ENCODE measurements at places on chromosomes 16 and 17.
A peak's percentile ranks its signal among the peaks of the same experiment; 100 is the strongest.

GRCh38 chr17:42333053-42333452, 44.8 kb downstream of the STAT5A start:
- DNase-seq, result no peak

- DNase-seq, result no peak
Observed at GRCh38 chr16:8178271-8178670, 412.0 kb downstream of the TMEM114 start.

DNA sequence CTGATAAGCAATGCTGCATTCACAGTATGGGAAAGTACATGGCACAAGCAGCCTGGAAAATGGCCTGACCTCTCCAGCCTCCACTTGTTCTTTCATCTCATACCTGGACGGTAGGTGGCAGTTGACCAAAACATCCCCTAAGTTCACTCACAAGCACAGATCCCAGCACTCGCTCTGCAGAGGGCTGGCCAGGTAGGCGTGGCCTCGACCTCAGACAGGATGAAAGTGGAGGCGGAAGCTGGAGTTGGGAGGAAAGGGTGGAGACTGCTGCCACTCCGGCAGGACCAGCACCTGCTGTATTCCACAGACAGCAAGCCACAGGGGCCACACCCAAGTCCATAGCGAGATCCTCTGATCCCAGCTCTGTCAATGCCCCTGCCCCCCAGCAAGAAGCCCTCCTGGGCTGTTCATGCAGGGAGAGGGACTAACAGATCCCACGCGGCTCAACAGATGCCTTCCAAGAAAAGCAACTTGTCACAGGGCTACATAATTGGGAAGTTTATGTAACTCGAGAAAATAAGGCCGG, 31.3 kb downstream of the ZCCHC14 start:
- peak; percentile 84 for DNase-seq

GRCh38 chr16:49463529-49463928, 89.9 kb downstream of the C16orf78 start:
- DNase-seq, result no peak

DNA sequence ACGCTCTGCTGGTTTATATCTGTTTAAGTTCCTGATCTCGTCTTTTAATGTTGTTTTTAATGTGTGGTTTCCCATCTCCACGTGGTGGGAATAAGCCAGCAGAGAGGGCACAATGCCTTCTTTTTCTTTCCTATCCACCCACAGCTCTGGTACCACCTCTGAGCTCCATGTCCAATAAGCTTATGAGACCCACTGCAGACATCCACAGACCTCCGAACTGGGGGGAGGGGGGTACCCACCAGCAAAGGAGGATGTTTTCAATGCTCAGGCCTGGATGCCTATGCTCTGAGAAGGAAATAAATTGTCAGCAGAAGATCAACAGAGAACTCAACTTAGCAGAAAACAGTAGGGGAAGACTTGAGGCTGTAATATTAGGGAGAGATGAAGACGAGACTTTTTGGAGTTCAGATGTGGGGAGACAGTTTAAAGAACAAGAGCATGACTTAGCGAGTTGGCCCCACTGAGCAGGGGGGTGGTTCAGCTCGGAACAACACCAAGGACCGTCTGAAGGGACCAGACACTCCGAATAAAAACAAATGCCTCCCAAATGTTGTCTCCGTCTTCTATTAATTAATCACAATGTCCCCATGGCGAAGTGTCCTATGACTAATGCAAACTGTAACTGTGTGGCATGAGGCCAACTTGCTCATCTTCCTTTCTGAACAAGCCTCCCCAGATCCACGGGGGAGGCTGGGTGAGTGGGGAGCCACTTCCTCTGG, 62.7 kb downstream of the GAS7 start:
- DNase-seq, result no peak

DNA sequence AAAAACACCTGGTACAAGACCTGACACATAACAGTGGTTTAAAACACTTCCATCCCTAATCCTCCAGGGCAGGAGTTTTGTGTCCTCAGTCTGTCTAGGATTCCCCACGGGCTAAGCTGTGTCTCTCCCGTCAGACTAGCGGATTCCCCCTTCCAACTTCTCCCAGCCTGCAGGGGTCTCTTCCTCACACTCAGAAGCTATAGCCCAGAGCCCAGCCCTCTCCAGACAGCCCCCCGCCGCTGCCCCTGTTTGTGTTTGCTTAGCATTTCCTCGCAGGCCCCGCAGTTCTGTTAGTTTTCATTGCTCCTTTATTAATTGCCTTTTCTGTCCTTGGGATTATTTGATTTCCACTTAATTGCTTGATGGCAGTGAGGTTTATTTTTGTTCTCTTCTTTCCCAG, 91.2 kb downstream of the TMEM132E start:
- DNase-seq, result no peak

DNA sequence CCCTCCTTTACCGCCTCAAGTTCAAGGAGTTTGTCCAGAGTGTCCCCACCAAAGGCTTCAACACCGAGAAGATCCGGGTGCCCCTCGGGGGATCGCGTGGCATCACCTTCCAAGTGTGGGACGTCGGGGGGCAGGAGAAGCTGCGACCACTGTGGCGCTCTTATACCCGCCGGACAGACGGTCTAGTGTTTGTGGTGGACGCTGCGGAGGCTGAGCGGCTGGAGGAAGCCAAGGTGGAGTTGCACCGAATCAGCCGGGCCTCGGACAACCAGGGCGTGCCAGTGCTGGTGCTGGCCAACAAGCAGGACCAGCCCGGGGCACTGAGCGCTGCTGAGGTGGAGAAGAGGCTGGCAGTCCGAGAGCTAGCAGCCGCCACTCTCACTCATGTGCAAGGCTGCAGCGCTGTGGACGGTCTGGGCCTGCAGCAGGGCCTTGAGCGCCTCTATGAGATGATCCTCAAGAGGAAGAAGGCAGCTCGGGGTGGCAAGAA, 1.1 kb downstream of the ARL4D start:
- DNase-seq, result no peak

- no peak for DNase-seq
Observed at GRCh38 chr16:57377080-57377841, 5.0 kb downstream of the CX3CL1 start.

GRCh38 chr16:66306366-66307150, 59.9 kb upstream of the CDH5 start:
- no peak for DNase-seq

GRCh38 chr16:60419859-60420258, 1616.4 kb downstream of the CDH8 start:
- no peak for DNase-seq

- no peak for DNase-seq
Observed at GRCh38 chr17:41910701-41911391, 7.9 kb downstream of the ACLY start.

GRCh38 chr16:1125471-1125870, 27.4 kb upstream of the CACNA1H start:
- DNase-seq, result peak; percentile 71

GRCh38 chr16:61564716-61565115, 471.5 kb downstream of the CDH8 start:
- DNase-seq, result no peak

DNA sequence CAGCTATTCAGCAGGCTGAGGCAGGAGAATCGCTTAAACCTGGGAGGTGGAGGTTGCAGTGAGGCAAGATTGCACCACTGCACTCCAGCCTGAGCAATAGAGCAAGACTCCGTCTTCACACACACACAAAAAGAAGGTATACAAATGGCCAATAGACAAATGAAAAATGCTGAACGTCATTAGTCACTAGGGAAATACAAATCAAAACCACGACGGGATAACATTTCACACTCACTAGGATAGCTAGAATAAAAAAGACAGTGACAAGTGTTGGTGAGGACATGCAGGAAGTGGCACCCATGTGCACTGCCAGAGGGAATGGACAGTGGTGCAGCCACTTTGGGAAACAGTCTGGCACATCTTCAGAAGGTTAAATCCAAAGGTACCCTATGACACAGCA, 172.9 kb downstream of the FTO start:
- DNase-seq, result no peak

- no peak for DNase-seq
Observed at GRCh38 chr16:8243981-8244380, 346.3 kb downstream of the TMEM114 start.

GRCh38 chr17:6986676-6987075, 9.2 kb upstream of the ALOX12 start:
- DNase-seq, result no peak

- peak; percentile 45 for DNase-seq
Observed at GRCh38 chr16:49491771-49492761, 118.5 kb downstream of the C16orf78 start.

DNA sequence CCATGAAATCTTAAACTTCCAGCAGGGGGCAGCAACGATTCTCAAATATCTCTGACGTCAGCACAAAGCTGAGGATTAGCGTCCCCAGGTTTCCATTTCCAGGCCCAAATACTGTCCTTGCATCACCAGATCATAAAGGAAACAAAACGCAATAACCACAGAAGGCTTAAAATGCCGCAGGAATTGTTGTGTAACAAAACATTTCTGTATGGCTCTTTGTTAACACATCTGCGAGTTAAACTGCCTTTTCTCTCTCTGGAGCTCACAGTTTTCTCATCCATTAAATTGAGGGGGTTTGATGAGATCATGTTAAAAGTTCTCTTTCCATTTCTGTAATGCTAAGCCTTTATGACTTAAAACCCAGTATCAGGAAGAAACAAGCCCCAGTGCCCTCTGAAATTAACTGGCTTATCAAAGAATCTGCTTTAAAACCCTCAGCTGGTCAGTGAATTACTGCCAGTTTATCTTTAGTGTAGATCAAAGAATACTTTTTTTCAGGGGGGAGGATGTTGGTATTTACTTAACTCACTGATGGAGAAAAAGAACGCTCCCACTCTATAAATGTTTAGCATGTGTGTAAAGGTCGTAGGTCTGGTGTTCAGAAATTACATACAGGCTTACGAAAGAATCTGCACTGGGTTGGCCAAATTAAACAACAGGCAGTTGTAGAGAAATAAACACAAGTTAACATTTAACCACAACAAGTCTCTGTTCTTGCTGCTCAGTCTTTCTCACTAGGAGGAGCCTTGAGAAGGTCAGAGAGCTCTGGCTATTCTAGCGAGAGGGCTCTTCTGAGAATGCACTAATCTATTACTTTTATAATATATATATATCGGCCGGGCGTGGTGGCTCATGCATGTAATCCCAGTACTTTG, 10.6 kb upstream of the TERF2 start:
- DNase-seq, result peak; percentile 91

DNA sequence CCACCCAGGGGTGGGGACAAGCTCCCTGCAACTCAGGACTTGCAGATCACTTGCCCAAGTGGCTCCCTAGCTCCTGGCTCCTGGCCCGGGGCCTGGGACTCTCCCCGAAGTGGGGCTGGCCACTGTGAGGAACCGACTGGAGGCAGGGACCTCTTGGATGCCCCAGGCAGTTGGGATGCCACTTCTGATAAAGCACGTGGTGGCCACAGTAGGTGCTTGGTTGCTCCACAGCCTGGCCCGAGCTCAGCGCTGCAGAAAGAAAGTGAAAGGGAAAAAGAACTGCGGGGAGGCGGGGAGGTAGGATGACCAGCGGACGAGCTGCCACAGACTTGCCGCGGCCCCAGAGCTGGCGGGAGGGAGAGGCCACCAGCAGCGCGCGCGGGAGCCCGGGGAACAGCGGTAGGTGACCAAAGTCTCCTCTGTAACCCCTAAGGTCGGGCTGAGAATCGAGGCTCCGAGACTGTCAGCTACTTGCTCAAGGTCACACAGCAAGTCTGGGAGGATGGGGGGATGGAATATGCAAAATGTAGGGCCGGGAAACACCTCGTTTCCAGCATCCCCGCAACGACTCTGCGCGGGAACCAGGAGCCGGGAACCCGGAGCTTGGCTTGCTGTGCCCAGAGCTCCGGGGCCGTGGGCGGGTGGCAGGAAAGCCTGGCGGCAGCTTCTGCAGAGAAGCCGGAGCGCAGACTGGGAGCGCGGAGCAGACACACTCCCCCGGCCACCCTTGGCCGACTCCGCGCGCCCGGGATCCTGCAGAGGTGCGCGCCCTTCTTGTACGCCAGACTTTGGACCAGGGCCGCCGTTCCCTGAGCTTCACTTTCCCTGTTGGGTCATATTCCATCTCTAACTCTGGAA, 1.9 kb downstream of the CIITA start:
- DNase-seq, result peak; percentile 45

- DNase-seq, result peak; percentile 69
Observed at GRCh38 chr17:66373944-66374817, 71.8 kb downstream of the PRKCA start.
